ENCODE measurements at places on chromosomes 4 and X.

DNA sequence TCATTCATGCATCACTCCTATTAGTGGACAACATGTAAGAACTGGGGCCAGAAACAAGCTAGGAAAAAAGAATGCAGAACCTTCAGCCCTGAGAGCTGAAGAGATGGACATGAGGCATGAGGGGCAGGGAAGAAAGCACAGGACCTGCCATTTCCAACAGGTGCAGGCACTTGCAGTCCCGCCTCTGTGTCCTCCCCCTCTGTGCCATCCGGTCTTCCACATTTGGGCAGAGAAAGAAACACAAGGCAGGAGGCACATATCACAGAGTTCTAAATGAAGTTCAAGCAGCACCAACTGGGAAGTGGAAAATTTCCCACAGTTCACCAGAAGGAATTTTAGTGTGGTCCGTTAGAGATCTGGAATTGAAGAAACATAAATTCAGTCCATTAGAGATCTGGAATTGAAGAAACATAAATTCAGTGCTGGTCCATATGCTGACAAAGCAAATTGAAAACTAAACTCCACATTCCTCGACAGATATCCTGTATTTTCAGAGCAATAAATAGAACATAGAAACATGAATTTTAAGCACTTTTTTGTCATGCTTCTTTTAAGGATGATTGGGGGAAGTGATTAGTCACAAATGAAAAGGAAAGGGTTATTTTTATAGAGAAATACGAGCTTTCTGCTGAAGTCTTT, 57.2 kb upstream of the DAPP1 start:
- no peak for DNase-seq

- DNase-seq, result no peak
Observed at GRCh38 chr4:126748736-126749135, 884.0 kb upstream of the INTU start.

GRCh38 chrX:13364230-13364857, 44.5 kb upstream of the ATXN3L start:
- DNase-seq, result no peak

- no peak for DNase-seq
Observed at GRCh38 chrX:63656871-63657580, 128.0 kb downstream of the ARHGEF9 start.

GRCh38 chrX:64150775-64151174, 54.7 kb downstream of the AMER1 start:
- no peak for DNase-seq

DNA sequence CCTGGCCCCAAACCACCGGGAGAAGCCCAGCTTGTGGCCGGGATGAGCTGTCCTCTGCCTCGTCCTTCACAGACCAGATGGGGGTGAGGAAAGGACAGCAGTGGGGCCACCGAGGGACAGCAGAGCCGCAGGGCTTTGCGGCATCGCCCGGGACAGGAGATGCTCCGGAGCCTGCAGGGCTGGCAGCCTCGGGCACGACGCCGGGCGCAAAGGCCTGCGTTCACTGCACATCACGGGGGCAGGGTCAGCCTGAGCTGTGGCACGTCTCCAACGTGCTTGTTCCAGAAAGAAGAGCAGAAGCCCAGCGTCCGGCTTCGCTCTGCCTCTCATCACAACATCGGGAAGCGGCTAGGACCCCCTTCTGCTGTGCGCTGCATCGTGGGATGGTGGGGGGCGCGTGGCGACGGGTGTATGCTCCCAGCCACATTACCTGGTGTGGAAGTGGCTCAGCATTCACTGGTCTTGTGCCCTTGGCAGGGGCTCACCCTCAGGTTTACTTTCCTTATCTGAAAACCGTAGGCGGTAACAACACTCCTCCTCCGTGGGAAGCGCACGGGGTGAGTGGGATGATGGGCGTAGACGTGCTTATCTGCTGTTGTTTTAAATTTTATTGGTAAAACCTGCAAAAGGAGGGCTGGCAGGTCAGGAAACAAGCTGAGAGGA, 7.4 kb downstream of the TADA2B start:
- DNase-seq, result no peak

DNA sequence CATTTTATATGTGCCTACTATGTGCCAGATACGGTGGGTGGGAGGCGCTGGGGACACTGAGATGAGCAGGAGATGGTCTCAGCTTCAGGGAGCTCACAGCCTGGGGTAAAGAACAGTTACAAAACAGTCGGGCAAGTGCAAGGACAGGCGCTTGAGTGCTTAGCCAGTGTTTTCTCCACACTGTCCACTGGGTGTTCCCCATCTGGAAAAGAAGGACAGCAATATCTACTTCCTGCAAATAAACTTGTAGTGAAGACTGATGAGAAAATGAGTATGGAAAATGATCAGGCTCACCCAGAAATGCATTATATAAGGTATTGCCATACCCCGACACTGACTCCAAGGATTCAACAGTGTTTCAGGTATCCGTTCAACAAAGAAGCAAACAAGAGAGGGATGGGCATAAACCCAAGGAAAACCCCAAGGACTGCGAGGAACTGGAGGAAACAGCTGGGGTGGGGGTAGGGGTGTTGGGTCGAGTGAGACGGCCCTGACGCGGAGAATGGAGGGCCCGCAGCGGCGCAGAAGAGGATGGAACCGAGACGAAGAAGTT, 835 bp downstream of the TMEM185A start:
- no peak for DNase-seq

GRCh38 chr4:174099712-174100111, 183.8 kb downstream of the FBXO8 start:
- DNase-seq, result no peak

GRCh38 chrX:102832661-102833060, 104.4 kb upstream of the RAB40AL start:
- no peak for DNase-seq

DNA sequence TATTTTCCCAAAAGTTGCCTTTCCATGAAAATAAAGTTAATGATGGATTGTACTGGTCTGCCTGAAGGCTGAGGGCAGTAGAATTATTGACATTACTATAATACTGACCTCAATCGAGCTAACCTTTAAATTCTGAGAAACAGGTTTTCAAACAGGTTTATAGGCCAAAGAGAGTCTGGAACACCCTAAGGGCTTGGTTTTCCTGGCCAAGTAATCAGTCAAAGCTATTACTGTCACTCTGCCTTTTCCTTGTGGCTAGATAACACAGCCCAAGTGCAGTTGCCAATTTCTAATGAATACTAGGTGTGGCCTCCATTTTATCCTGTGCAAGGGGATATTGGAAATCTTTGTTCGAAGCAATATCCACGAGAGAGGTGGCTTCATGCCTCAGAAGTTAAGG, 75.2 kb downstream of the INTS12 start:
- peak; percentile 8 for DNase-seq

- no peak for DNase-seq
Observed at GRCh38 chr4:2510351-2511259, 25.8 kb upstream of the FAM193A start.

DNA sequence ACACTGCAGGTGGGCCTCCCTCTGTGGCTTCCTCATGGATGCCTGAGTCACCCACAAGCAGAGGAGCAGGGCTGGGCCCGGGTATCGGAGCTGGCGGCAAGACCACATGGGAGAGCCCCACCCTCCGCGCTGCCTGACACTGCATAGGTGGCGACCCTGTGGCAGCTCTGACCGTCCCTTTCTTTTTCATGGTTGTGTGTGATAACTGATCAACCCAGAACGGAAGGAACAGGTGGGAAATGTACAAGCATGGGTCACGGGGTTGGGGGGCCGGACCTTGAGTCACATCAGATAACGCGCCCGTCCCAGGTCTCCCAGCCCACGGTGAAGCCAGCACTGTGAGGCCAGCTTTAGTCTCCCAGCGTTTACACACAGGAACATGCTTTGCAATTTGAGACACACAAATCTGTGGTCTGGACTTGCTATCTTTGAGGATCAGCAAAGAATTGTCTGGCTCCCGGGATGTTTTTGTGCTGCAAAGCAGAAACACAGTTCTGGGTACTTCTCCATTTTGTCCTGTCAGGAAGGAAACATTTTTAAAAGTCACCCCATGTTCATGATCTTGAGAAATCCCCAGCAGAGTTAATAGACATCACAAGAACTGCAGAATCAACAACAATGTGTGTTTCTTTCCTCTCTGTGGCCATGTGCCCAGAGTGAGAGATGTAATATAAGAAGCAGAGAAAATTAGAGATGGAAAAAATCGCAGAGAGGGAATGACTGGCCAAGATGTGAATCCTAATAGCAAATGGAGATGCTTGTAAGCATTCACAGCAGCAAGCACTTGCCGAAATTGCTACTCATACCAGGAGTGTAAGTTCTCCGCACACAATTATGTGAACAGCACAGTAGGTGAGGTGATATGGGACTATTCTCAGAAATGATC, 70.1 kb upstream of the CBR4 start:
- no peak for DNase-seq

DNA sequence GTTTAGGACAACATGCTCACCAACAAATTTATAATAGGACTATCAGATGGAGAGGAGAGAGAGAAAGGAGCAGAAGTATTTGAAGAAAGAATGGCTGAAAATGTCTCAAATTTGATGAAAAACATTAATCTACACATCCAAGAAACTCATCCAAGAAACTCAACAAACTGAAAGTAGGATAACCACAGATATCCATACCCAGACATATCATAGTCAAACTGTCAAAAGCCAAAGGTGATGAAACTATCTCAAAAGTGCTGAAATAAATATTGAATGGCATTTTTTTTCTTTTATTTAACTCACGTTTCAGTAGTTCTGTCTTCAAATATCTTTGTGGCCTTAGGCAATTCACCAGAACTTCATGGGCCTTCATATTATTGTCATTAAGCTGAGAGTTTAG, 116.2 kb downstream of the TBC1D19 start:
- DNase-seq, result no peak

- DNase-seq, result no peak
Observed at GRCh38 chrX:115652221-115652620, 91.2 kb downstream of the PLS3 start.

GRCh38 chrX:46754586-46755061, 4.3 kb downstream of the SLC9A7 start:
- peak; percentile 2 for DNase-seq

GRCh38 chrX:37922928-37923327, 75.6 kb upstream of the DYNLT3 start:
- no peak for DNase-seq

- no peak for DNase-seq
Observed at GRCh38 chrX:10582215-10582733, 38.1 kb downstream of the MID1 start.

DNA sequence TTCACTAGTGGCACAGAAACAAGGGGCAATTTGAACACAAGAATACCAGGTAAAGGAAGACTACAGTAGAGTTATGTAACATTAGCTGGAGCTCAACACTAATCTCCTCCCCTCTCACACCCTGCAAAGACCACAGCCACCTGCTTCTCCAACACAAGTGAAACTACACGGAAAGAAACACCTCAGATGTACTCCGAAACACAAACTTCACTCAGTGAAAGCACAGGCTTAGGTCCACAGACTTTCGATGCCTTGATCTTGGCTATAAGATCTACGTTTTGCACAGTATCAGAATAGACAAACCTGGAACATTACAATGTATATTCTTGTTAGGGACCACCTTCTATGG, 7.6 kb downstream of the ACSL1 start:
- DNase-seq, result no peak

DNA sequence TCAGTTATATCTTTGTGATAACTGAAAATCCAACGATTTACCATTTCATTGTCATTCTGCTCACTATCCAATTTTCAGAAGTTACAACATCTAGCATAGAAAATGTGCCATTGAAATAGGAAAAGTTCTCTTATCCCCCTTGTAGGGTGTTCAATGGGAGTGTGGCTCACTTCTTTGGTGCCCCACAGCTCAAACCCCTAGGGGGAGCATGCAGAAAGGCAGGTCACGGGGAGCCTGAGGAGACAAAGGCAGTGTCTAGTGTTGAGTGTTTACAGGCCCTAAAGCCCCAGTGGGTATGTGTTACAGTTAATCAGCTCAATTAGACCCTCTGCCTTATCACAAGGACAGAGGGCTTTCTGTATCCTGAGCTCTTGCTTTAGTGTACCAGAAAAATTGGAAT, 243.4 kb upstream of the GRID2 start:
- no peak for DNase-seq

GRCh38 chrX:4971646-4972045, 1257.0 kb downstream of the NLGN4X start:
- DNase-seq, result no peak

GRCh38 chr4:119980456-119980855, 86.2 kb downstream of the MAD2L1 start:
- no peak for DNase-seq

- DNase-seq, result peak; percentile 11
Observed at GRCh38 chr4:107740950-107741701, 21.1 kb upstream of the PAPSS1 start.

GRCh38 chr4:107402291-107402690, 317.7 kb downstream of the PAPSS1 start:
- DNase-seq, result no peak

GRCh38 chr4:63122955-63123354, 1286.3 kb downstream of the TECRL start:
- DNase-seq, result no peak

GRCh38 chr4:85555206-85555605, 80.3 kb downstream of the ARHGAP24 start:
- no peak for DNase-seq

Data from NCI-H526 (cell line).